Stimulated activated CD8-positive, alpha-beta memory T cell treated with anti-CD3 and anti-CD28 coated beads, Interleukin-7, amount 100 ng/mL, for 1 hour (primary cell): ENCODE measurements at places on chromosomes 5 and 9.

DNA sequence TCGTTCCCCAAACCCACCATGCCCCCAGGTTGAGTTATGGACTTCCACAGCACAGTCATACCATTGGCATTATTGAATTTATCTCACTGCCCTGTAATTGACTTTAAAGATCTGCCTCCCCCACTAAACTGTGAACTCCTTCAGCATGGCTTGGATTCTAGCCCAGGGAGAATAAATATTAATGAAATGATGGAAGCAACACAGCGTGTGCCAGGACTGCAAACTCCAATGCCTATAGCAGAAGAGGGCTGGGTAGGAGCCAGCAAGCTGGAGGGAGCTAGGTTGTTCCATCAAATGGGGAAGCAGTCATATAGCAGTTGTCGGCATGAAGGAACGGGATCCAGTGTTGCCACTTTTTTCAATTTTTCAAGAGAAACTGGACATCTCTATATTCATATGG is 69.0 kb upstream of the MSX2 start:
- DNase-seq, result no peak

DNA sequence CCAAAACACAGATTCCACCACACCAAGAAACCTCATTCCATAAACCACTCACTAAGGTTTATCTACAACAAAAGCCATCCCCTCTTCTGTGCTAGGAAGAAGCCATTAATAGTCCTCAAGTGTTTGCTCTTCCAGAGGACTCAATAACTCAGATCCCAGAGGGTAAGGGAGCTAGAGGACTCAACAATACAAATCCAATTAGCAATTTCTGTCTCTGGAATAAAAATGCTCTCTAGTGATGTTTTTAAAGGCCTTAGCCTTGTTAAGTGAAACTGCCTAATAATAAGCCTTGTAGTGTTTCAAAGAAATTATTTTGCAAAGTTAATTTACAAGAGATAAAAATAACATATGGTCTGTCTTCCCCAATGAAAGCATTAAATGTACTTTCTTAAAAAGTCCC is 942.4 kb downstream of the CDH12 start:
- no peak for DNase-seq

DNA sequence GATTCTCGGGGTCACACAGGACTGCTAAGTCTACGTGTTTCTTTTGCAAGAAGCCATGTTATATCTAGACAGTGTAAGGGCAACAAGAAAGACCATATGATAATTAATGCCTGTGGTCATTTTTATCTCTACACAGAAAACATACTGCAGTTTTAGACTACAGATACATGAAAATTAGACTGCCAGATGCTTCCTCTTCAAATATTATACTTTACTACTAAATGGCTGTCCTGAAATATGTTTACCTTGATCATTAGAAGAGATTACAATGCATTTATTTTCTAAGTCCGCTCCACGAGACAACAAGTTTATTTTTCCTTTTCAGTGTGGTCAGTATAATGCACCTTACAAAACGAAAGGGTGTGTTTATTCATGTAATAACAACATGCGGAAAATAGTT is 147.6 kb downstream of the KIAA0825 start:
- DNase-seq, result no peak

DNA sequence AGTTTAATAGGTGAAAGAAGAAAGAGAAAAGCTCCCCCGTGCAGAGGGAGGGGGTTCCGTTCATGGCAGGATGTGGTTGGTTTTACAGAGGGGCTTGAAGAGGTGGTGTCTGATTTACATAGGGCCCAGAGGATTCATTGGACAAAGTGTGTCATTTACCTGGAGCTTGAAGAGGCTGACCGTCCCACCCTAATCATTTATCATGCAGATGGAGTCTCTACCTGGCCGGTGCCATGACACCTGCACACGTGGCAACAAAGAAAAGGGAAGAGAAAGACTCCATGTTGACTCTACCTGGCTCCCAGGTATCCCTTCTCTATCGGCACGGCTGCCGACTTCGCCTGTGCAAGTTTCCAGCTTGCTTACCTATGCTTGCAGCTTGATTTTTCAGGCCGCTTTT is 35.3 kb upstream of the PRRC2B start:
- no peak for DNase-seq

GRCh38 chr9:2125906-2126305 is 110.8 kb downstream of the SMARCA2 start:
- DNase-seq, result no peak

- no peak for DNase-seq
Measured at GRCh38 chr5:175328176-175328575, 115.8 kb downstream of the DRD1 start.

- no peak for DNase-seq
Measured at GRCh38 chr5:167709625-167710024, 581.8 kb upstream of the WWC1 start.

GRCh38 chr9:134172198-134173126 is 8.1 kb upstream of the RNU6ATAC start:
- DNase-seq, result no peak

GRCh38 chr5:100232736-100233135 is 302.4 kb upstream of the FAM174A start:
- no peak for DNase-seq
